Effector memory CD4-positive, alpha-beta T cell (primary cell): ENCODE measurements at places on chromosomes 13 and 19.

GRCh38 chr19:31068268-31068667 is 281.0 kb downstream of the TSHZ3 start:
- DNase-seq = no peak

DNA sequence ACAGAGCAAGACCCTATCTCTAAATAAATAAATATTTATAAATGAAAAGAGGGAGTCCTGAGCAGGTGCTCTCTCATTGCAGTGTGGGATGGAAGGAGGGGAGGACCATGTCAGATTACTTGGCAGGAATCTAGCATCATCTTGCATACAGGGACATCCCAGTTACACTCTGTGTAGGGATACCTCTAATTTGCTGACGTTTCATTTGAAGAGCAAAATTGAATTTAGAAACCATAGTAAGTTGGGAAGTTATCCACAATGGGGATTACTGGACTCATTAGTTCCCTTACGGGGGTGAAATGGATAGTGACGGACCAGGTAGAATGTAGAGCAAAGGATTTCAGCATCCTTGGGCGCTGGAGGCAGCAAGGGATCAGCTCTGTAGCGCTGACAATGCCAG is 52.1 kb downstream of the ARHGEF18 start:
- DNase-seq = no peak

DNA sequence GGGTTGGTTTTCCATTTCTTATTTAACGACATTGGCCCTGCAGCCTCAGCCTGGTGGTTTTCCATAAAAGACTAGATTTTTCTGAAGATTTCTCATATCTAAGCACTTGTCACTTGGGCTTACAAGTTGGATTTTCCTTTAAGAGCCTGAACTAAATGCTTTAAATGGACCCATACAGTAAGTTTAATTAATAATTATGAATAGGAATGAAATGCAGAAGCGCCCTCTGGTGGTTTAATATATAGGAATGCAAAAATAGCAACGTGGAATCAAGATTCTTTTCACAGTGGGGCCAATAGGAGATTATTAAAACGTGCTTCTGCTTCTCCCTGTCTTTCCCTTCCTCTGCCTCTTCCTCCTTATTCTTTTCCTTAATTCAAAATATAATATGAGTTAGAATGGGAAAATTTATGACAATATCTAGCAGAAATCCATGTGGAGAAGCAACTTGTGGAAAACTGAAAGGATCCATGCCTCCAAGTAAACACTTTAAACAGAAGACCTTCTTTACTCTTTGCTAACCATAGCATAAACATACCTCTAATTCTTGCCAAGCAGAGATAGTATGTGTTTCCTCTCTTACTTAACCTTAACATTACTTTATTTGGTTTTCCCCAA is 324.0 kb downstream of the GPC5 start:
- no peak for DNase-seq

DNA sequence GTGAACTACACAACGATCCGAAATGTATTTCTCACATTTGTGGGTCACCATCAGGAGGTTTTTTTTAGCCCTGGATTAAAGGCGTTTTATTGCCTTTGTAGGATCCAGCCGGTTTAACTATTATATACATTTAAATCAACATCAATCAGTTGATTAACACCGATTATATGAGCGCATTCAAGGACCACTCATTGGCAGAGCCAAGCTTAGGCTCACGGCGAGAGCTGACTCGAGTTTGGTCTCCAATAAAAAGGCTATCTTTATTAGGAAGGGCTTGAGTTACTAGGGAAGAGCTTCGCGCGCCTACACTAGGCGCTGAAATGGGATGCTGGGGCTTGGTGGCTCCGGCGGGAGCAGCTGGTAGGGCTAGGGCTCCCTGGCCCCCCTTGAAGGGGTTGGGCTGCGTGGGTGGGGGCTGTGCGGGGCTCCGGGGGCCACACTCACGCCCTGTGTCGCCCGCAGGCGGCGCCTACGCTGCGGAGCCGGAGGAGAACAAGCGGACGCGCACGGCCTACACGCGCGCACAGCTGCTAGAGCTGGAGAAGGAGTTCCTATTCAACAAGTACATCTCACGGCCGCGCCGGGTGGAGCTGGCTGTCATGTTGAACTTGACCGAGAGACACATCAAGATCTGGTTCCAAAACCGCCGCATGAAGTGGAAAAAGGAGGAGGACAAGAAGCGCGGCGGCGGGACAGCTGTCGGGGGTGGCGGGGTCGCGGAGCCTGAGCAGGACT is 4.2 kb downstream of the PDX1 start:
- DNase-seq = no peak

DNA sequence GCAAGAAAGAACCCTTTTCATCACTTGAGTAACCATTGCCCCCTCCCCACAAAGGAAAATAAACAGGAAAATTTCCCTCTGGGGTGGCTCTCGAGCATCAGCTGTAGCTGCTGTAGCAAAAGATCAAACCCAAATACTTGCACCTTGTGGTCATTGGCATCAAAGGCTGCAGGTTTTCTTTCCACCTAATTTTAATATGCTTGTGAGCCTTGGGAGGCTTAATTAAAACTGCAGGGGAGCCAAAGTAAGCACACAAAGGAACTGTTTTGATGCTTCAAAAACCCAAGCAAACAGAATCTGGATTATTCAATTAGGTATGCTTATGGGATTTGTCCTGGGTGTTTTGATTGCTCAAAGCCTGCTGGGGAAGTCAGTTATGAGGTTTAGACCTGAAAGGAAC is 119.5 kb downstream of the SHISA2 start:
- no peak for DNase-seq

DNA sequence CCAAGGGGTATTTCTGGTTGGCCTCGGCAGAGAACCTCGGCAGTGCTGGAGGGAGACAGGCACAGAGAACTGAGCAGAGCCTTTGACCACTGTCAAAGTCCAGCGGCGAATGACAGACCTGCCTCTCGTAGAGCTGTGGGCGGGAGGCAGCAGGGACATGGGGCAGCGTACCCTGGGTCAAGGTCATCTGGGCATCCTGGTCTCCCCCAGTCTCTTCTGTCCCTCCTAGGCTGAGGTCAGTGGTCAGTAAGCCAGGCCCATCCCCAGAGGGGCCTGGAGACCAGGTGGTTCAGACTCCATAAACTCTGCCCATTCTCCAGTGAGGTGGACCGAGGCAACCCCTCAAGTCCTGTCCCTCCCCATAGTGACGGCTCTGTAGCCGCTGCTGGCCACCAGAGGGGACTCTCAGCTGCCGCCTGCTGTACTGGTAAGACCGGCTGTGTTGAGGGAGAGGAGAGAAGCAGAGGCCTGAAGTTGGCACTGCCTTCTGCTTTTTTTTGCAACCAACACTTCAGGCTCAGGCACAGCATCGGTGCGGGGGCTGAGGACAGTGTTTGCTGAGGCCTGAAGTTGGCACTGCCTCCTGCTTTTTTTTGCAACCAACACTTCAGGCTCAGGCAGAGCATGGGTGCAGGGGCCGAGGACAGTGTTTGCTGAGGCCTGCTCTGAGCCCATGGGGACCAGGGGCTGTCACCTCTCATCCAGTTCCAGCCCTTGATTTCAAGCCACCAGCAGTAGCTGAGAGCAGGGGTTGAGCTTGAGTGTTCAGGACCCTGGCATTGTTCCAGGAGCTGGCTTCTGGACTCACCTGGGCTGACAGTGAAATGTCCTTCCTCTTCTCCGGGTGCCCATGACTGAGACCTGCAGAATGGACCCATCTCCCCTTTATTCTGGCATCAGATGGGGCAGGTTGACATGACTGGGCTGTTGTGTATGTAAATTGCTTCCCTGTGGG is at the start of gene PGLYRP2:
Gene PGLYRP2 (minus strand): TSS at position 111 of the 955 bp plus-strand sequence. CDS start 130 bp downstream, outside the sequence.
- no peak for DNase-seq

- DNase-seq = no peak
These were observed 5.6 kb upstream of the ATP8B3 start for GRCh38 chr19:1817553-1818179.

- no peak for DNase-seq
These were observed 248.7 kb downstream of the KLF5 start for GRCh38 chr13:73307481-73307880.

- DNase-seq = no peak
These were observed 97.3 kb downstream of the SERP2 start for GRCh38 chr13:44470638-44471562.

- DNase-seq = no peak
These were observed 112.8 kb downstream of the TDRD3 start for GRCh38 chr13:60509601-60510386.

- DNase-seq = no peak
These were observed 552 bp downstream of the KPNA3 start for GRCh38 chr13:49791711-49792549.

DNA sequence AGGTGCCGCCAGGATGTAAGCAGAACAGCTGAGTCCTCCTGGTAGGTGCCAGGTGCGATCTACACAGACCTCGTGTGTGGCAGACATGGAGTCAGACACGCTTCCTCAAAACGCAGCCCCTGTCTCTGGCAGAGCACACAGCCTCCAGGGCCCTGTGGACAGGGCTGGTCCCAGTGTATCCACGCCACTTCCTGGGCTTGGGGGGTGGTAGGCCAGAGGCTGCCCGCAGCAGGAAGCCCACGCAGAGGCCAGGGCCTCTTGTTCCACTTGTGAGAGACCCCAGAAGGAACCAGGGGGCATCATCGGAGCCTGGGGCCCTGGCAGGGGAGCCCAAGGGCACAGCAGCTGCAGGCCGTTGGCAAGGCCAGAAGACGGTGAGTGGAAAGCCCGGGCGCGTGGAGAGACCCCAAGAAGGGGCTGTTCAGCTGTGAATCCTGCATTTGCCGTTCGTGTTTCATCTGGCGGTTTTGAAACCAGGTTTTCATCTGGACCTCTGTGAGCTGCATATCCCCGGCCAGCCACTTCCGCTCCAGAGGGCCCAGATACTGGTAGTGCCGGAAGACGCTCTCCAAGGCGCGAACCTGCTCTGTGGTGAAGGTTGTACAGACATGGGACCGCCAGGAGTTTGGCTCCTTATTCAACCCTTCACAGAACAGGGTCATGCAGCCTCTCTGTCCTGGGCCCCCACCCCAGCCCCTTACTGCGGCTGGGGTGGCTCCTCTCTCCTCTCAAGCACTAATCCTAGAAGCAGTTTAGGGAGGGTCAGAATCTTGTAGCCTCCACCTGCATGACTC is 25.1 kb upstream of the SLITRK1 start:
- DNase-seq = no peak

DNA sequence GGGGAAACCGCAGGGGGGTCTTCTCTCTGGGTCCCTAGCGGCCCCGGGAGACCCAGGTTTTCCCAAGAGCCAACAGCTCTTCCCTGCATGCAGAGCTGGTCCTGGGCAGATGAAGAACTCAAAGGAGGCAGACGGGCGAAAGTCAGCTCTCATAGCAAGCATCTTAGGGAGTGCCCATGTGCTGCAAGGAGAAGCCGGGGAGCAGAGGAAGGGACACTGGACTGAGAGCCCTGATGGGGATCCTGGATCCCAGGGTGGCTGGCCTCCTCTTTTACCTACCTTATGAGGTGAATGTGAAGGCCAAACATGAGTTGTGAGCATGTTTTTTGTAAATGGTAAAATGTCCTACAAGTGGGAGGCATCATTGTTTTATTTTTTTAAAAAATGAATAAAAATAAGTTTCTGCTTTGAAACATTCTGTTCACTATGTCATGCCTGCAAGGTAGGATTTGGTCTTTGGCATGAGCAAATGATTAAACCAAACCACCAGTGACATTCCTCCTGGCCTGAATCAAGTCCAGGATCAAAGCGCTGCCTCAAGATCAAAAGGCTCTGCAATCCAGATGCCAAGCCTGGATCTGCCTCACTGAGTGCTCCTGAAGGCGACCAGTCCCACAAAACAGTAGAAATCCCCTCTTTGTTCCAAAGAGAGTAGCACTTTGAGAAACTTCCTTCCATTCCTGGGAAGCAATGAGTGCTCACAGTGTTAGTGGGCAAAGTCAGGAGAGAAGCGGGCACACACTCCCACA is 92.2 kb upstream of the SERP2 start:
- DNase-seq = no peak

DNA sequence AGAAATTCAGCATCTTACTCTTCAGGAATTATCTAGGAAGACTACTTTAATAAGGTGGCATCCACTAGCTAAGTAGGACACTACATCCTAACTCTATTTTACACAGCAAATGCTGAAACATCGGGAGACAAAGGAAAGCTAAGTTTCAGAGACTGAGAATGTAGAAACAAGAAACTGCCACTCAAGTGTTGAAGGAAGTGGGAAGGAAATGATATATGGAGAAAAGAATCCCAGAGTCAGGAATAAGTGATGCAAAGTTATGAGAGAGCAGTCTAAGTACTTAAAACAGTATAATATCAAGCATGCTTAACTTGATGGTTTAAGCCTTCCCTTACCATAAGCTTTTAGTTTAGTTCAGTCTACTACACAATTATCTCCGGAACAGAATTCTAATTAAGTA is 52.4 kb downstream of the RBM26 start:
- DNase-seq = no peak

- no peak for DNase-seq
These were observed 8.6 kb downstream of the ANO8 start for GRCh38 chr19:17325881-17326594.

GRCh38 chr19:35663981-35664380 is 2.3 kb upstream of the UPK1A start:
- no peak for DNase-seq

GRCh38 chr13:26785838-26786630 is 25.4 kb upstream of the GPR12 start:
- peak; percentile 9 for DNase-seq
